Activated CD4-positive, alpha-beta T cell treated with anti-CD3 and anti-CD28 coated beads, Interleukin-2, amount 10 ng/mL, durations not matched to agents 7 days and 5 days (primary cell): ENCODE measurements at places on chromosomes 2 and 18. TPM values are rescaled to one million over a fixed set of nuclear protein-coding genes. Genes with fewer than 3 reads are reported as not detected.

SCN1A gene
- total RNA-seq = not detected

PID1 gene
- not detected for total RNA-seq

DCC gene
- not detected for total RNA-seq

PECR gene
- total RNA-seq = 29.6 TPM

FAM237A gene
- total RNA-seq = not detected

ARHGAP28 gene
- total RNA-seq = not detected

CRYBA2 gene
- not detected for total RNA-seq

- H3K27me3 ChIP-seq = no peaks in the 10 kb centered on the region
- DNase-seq = peak; percentile 39
- H3K4me3 ChIP-seq = peak overlapping the region; percentile 95
These were observed 686 bp downstream of the UBXN4 start for GRCh38 chr2:135742325-135742757.

DNA sequence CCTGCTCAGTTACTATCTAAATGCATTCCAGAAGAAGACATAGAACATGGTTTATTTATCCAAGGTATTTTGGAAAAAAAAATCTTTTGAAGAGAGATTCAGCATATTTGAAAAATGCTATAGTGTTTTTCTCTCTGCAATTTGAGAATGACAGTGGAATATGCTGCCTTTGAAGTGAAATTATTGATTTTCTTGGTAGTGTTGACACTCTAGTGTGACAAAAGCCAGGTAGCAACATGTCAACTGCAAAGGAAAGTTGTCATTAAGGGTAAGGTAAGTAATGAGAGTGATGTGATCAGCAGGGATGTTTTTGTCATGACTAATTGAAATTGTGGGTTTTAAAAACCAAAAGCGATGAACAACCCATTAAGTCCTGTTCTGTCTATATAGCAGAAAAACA, 1387.1 kb upstream of the TMEFF2 start:
- no peak for DNase-seq
- no peak overlapping the region for H3K27ac ChIP-seq
- H3K36me3 ChIP-seq = no peaks in the 10 kb centered on the region
- no peaks in the 10 kb centered on the region for H3K4me1 ChIP-seq

DNA sequence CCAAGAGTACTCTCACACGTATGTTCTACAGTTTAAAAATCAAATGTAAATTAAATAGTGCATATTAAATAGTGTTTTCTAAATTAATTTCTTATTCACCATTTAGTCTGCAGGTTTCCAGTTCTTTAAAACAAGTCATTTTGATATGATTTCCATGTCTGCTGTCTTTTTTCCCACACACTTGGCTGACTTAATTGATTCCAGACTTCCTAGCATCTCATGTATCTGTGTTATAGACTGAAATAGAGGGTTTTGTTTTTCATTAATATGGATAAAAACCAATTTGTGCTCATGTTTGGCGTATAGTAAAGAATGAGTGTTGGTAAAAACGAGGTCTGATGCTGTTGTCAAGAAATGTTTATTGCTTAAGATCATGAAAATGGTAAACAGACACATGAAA, 104.3 kb downstream of the SRBD1 start:
- H3K4me1 ChIP-seq = no peaks in the 10 kb centered on the region
- no peak overlapping the region for H3K4me3 ChIP-seq
- peaks cover 7% of the 10 kb centered on the region for H3K36me3 ChIP-seq

GRCh38 chr2:53033411-53033810, 734.2 kb upstream of the CHAC2 start:
- no peak for DNase-seq
- H3K36me3 ChIP-seq = no peaks in the 10 kb centered on the region
- no peak overlapping the region for H3K4me3 ChIP-seq

DNA sequence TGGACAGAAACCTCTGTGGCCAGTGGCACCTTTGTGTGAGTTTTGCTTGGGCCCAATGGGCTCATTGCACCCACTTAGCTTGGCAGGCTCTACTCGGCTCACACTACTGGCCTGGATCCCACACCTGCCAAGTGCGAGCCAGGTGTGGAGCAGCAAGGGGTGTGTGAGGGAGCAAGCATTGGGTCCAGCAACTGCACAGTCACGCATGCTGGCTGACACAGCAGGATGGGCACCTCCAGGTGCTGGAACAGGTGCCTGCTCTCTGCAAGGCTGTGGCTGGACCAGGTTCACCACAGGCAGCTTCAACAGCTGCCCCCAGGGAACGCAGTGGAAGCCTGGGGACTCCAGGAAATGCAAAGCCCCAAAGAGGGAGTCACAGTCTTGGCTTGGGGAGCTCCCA, 94.2 kb downstream of the DOK6 start:
- no peak for DNase-seq
- H3K4me1 ChIP-seq = no peaks in the 10 kb centered on the region
- H3K27ac ChIP-seq = no peak overlapping the region
- H3K4me3 ChIP-seq = no peak overlapping the region
- H3K36me3 ChIP-seq = no peaks in the 10 kb centered on the region
- H3K27me3 ChIP-seq = no peaks in the 10 kb centered on the region

DNA sequence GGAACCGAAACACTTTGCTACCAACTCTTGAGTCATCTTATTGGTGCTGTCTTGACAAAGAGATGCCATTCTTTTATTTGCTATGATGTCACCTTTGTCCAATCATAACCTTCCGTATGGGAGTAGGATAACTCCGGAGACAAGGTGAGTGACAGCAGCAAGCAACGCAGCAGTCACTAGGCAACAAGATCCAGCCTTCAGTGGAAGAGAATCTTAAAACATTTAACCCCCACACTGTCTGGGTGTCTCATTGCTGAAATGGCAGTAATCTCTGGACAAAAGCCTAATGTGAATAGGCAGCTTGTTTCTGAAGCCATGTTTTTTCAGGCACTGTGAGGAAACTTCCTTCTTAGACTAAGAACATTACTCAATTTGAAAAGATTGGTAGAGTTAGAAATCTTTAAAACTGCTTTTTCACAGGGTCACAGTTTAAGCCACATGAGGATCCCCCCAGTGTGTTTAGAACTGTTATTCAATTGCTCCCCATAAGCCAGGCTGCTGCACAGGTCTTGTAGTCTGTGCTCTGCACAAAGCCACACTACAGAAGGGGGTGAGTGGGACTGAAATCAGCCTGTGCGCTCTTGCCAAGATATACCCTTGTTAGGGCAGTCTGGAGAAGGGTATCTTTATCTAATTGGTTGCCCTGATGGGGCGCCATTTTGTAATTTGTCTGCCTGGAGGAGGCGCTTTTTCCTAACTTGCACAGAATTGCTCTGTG, 131.5 kb upstream of the STON1 start:
- no peak for DNase-seq
- H3K4me1 ChIP-seq = peaks cover 17% of the 10 kb centered on the region
- H3K4me3 ChIP-seq = no peak overlapping the region
- no peak overlapping the region for H3K27ac ChIP-seq
- no peaks in the 10 kb centered on the region for H3K27me3 ChIP-seq
- H3K36me3 ChIP-seq = no peaks in the 10 kb centered on the region

- no peak for DNase-seq
- H3K36me3 ChIP-seq = peaks cover 19% of the 10 kb centered on the region
- H3K4me1 ChIP-seq = peaks cover 41% of the 10 kb centered on the region
- peak overlapping the region; percentile 32 for H3K4me3 ChIP-seq
- no peaks in the 10 kb centered on the region for H3K27me3 ChIP-seq
- peak overlapping the region; percentile 36 for H3K27ac ChIP-seq
These were observed 2.0 kb downstream of the LMAN2L start for GRCh38 chr2:96737831-96738230.

DNA sequence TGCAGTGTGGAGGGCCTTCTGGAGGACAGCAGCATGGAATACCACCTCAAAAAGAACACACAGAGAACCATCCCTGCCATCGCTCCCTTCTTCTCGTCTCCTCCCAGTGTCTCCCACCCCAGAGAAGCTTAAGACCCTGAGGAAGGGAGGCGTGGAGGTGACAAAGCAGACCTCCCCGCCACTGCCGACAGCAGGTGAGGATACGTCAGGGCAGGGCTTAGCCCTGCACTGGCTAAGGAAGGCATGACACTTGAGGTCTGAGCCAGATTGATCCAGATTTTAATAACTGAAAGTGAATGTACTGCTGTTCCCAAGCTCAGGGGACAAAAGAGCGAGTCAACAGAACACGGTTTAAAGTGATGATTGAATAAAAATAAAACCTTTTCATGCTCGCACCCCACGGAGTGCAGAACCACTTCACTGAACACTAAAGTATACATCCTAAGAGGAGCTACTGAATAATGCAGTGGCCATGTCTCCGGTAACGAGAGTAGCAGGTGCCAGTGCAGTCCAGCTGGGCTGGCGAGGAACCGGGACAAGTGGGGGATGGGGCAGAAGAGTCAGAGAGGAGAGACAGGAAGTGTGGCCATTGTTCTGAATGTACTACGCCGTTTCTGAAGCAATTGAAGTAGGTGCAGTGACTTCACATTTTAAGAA, 391.0 kb downstream of the CDH2 start:
- DNase-seq = no peak
- no peaks in the 10 kb centered on the region for H3K27me3 ChIP-seq

GRCh38 chr18:1092228-1092627, 187.6 kb downstream of the ADCYAP1 start:
- no peak for DNase-seq
- no peaks in the 10 kb centered on the region for H3K36me3 ChIP-seq
- no peaks in the 10 kb centered on the region for H3K4me1 ChIP-seq
- no peaks in the 10 kb centered on the region for H3K27me3 ChIP-seq
- no peak overlapping the region for H3K4me3 ChIP-seq

- no peak overlapping the region for H3K4me3 ChIP-seq
- H3K36me3 ChIP-seq = peaks cover 40% of the 10 kb centered on the region
- H3K4me1 ChIP-seq = peaks cover 17% of the 10 kb centered on the region
- no peak overlapping the region for H3K27ac ChIP-seq
- no peak for DNase-seq
These were observed 2.3 kb downstream of the STPG4 start for GRCh38 chr2:47152803-47153202.

- no peaks in the 10 kb centered on the region for H3K27me3 ChIP-seq
- no peak overlapping the region for H3K4me3 ChIP-seq
- no peak overlapping the region for H3K27ac ChIP-seq
These were observed 11.6 kb downstream of the CAPG start for GRCh38 chr2:85398426-85399182.

DNA sequence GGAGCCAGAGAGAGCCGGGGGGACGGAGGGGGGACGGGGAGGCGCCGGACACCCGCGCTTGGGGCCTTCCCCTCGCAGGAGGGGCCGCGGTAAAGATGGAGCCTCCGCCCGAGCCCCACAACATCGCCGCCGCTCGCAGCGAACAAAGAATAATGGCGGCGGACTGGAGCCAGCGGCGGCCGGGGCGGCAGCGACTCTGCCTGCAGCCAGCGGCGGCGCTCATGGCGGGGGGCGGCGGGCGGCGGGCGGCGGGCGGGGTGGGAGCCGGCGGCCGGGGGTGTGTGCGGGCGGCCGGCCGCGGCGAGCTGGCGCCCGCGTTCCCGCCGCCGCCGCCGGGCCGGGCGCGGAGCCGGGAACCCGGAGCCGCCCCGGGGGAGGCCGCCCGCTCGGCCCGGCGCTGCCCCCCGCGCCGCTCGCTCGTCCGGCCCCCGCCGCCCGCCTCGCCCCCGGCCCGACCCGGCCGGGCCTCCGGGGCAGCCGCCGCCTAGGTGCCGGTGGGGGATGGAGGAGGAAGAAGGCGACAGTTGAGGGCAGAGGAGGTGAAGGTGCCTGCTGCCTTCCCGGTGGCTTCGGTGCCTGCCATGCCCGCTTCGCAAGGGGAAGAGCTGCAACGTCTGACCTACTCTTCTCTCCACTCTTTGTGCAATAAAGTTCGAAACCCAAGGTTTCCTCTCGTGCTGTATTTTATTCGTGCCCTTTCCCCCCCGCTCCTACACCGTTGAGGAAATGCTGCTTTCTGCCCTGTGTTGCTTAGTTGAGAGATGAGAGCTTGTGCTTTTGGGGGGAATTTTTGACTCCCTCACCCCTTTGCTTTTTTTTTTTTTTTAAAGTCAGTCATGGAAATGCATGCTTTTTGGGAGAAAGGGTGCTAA, 634 bp downstream of the CREB1 start:
- peaks cover 28% of the 10 kb centered on the region for H3K36me3 ChIP-seq
- H3K27ac ChIP-seq = peak overlapping the region; percentile 100
- peak; percentile 60 for DNase-seq
- H3K27me3 ChIP-seq = peaks cover 3% of the 10 kb centered on the region

GRCh38 chr2:232309592-232309991, 69.0 kb upstream of the ALPP start:
- peak; percentile 57 for DNase-seq
- H3K4me3 ChIP-seq = peak overlapping the region; percentile 47
- H3K27me3 ChIP-seq = no peaks in the 10 kb centered on the region
- peaks cover 69% of the 10 kb centered on the region for H3K4me1 ChIP-seq
